ENCODE measurements at places on chromosomes 7 and 10.

GRCh38 chr7:122556873-122557542, 141.9 kb downstream of the RNF133 start:
- H3K36me3 ChIP-seq: no peaks in the 10 kb centered on the region
- DNase-seq: no peak
- no peaks in the 10 kb centered on the region for H3K4me1 ChIP-seq
- no peak overlapping the region for H3K4me3 ChIP-seq
- H3K27me3 ChIP-seq: no peaks in the 10 kb centered on the region

- H3K4me3 ChIP-seq: no peak overlapping the region
- H3K36me3 ChIP-seq: no peaks in the 10 kb centered on the region
- H3K27me3 ChIP-seq: no peaks in the 10 kb centered on the region
These were observed 52.0 kb downstream of the KIF5B start for GRCh38 chr10:32004161-32004591.

GRCh38 chr7:134922720-134923704, 63.3 kb upstream of the AGBL3 start:
- H3K4me1 ChIP-seq: no peaks in the 10 kb centered on the region
- no peaks in the 10 kb centered on the region for H3K27me3 ChIP-seq
- H3K36me3 ChIP-seq: no peaks in the 10 kb centered on the region
- H3K4me3 ChIP-seq: no peak overlapping the region
- H3K27ac ChIP-seq: no peak overlapping the region

DNA sequence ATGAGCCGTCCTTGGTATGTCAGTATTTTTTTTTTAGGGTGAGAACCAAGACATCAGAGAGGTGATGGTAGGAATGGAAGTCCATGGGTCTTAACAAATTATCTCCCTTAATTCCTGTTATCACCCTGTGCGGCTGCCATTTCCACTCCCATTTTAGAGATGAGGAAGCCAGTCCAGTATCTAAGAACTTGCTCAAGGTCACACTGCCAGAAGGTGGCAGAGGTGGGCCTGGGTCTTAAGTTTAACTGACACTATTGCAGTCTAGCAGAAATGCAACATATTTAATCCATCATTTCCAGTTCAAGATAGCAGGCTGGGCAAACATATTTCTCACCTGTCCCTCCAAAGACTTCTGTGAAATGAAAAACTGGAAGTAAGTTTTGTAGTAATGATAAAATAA, 108.3 kb downstream of the GLI3 start:
- H3K27me3 ChIP-seq: no peaks in the 10 kb centered on the region
- no peaks in the 10 kb centered on the region for H3K36me3 ChIP-seq
- no peak overlapping the region for H3K27ac ChIP-seq
- H3K4me3 ChIP-seq: no peak overlapping the region
- no peaks in the 10 kb centered on the region for H3K4me1 ChIP-seq

GRCh38 chr10:20877986-20878983, 18.8 kb downstream of the NEBL start:
- no peaks in the 10 kb centered on the region for H3K36me3 ChIP-seq
- H3K27ac ChIP-seq: no peak overlapping the region
- H3K27me3 ChIP-seq: no peaks in the 10 kb centered on the region
- H3K4me1 ChIP-seq: no peaks in the 10 kb centered on the region
- no peak overlapping the region for H3K4me3 ChIP-seq

GRCh38 chr7:104960741-104961448, 53.1 kb upstream of the KMT2E start:
- H3K27me3 ChIP-seq: no peaks in the 10 kb centered on the region
- no peaks in the 10 kb centered on the region for H3K4me1 ChIP-seq
- DNase-seq: no peak
- H3K36me3 ChIP-seq: no peaks in the 10 kb centered on the region
- H3K4me3 ChIP-seq: no peak overlapping the region

DNA sequence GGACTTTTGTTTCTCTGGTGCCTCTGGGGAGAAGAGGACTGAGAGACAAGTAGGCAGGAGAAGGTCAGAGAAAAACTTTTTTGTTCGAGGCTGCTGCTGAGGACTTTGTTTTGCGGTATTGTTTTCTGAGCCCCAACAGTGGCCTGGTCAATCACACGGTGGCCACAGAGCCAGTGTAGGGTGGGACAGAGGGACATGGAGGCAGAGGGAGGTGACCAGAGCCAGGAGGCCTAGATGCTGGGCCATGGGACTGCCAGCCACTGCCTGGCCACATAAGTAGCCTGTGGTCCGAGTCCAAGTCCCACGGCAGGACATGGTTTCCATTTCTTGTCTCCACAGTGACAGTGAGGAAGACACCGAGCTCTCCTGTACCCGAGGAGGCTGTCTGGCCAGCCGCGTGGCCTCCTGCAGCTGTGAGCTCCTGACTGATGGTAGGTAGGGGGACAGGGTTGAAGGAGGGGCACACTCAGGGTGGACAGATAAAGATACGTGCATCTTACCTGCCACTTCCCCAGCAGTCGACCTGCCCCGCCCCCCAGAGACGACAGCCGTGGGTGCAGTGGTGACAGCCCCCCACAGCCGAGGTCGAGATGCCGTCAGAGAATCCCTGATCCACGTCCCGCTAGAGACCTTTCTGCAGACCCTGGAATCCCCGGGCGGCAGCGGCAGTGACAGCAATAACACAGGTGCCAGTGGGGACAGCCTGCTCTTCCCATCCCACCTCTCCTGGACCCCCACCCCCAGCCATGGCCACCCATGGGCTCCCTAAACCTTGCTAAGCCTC, 27.5 kb downstream of the SH2B2 start:
- H3K27me3 ChIP-seq: no peaks in the 10 kb centered on the region
- no peak overlapping the region for H3K27ac ChIP-seq
- no peaks in the 10 kb centered on the region for H3K36me3 ChIP-seq
- DNase-seq: no peak

GRCh38 chr7:137078781-137079180, 210.3 kb downstream of the CHRM2 start:
- no peak for DNase-seq
- H3K27me3 ChIP-seq: no peaks in the 10 kb centered on the region
- no peaks in the 10 kb centered on the region for H3K4me1 ChIP-seq
- H3K4me3 ChIP-seq: no peak overlapping the region

DNA sequence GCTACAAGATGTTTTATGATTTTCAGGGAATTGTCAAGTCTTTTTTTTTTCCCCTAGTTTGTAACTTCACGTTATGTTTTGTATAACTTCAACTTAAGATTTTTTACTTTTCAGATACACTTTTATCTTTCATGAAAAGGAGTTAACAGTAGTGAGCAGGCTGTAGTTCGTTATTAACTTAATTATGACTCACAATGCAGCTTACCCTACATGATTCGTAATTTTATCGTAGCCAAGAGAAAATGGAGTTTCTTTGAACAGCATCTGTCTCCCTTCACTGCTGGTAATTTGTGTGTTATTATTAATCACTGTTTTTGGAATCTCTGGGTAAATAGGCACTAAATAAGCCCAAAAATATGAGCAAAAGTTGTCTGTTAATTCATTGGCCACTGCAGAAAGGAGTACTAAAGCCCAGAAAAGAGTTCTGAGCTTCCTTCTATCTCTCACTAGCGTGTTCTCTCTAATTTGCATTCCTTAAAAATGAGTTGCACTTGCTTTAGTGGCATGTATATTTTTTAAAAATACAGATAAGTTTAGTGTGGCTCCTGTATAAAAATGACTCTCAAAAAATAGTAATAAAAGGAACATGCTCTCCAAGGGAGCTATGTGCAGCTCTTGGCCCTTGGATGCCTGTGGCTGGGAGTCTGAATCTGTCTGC, 36.1 kb downstream of the RALA start:
- no peak overlapping the region for H3K4me3 ChIP-seq
- H3K4me1 ChIP-seq: no peaks in the 10 kb centered on the region
- no peak for DNase-seq
- H3K36me3 ChIP-seq: no peaks in the 10 kb centered on the region
- H3K27me3 ChIP-seq: no peaks in the 10 kb centered on the region
- no peak overlapping the region for H3K27ac ChIP-seq

- H3K27ac ChIP-seq: no peak overlapping the region
- no peaks in the 10 kb centered on the region for H3K4me1 ChIP-seq
- DNase-seq: no peak
- no peaks in the 10 kb centered on the region for H3K36me3 ChIP-seq
These were observed 1049.9 kb downstream of the REEP3 start for GRCh38 chr10:64571056-64571455.

GRCh38 chr7:46360296-46360695, 439.2 kb upstream of the IGFBP3 start:
- H3K4me1 ChIP-seq: no peaks in the 10 kb centered on the region
- no peak overlapping the region for H3K27ac ChIP-seq
- H3K27me3 ChIP-seq: no peaks in the 10 kb centered on the region
- H3K36me3 ChIP-seq: no peaks in the 10 kb centered on the region
- DNase-seq: no peak
- H3K4me3 ChIP-seq: no peak overlapping the region

DNA sequence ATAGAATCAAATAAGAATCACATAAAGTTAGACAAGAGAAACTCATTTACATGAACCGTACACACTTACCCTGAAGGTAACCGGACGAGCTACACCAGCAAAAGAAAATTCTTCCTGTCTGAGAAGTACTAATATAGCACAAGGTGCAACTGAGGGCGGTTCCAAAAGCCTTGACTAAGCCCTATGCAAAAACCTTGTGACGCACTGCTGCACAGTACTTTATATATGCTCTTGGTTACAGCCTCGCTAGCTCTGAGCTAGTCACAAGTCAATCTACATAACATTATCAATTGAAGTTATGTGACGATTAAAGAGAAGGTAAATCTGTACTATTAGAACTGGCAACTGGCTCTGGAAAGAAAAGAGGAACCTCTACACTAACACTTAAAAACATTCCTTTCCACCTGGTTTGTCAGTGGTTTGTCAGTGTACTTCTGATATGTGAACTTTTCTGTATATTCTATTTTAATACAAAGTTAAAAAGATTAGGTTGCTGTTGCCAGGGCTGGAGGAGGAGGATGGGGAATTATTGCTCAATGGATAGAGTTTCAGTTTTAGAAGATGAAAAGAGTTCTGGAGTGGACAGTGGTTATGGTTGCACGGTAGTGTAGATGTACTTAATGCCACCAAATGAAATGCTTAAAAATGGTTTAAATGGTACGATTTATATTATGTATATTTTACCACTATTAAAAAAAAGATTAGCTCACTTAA, 21.6 kb downstream of the NT5C3A start:
- no peak for DNase-seq
- no peaks in the 10 kb centered on the region for H3K27me3 ChIP-seq
- H3K4me1 ChIP-seq: peaks cover 7% of the 10 kb centered on the region
- H3K36me3 ChIP-seq: no peaks in the 10 kb centered on the region
- peak overlapping the region; percentile 62 for H3K27ac ChIP-seq

DNA sequence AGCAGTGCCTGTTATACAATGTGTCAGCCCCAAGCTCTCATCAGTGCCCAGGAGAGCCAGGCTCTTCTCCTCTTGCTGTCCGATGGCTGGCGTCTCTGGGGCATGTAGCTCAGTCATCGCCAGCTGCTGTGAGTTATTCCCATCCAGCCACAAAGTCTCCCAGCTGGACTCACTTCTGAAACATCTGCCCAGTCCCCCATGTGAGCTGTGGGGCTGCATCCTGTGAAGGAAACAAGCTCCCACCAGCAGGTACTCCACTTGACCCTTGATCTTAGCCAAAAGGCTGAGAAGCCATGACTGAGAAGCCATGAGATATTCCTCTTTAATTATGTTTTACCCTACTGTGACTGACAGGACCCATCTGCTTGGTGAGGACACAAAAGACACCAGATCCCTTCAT, 212.7 kb upstream of the IGFBP3 start:
- H3K27me3 ChIP-seq: no peaks in the 10 kb centered on the region
- no peaks in the 10 kb centered on the region for H3K4me1 ChIP-seq
- no peaks in the 10 kb centered on the region for H3K36me3 ChIP-seq
- no peak overlapping the region for H3K27ac ChIP-seq

DNA sequence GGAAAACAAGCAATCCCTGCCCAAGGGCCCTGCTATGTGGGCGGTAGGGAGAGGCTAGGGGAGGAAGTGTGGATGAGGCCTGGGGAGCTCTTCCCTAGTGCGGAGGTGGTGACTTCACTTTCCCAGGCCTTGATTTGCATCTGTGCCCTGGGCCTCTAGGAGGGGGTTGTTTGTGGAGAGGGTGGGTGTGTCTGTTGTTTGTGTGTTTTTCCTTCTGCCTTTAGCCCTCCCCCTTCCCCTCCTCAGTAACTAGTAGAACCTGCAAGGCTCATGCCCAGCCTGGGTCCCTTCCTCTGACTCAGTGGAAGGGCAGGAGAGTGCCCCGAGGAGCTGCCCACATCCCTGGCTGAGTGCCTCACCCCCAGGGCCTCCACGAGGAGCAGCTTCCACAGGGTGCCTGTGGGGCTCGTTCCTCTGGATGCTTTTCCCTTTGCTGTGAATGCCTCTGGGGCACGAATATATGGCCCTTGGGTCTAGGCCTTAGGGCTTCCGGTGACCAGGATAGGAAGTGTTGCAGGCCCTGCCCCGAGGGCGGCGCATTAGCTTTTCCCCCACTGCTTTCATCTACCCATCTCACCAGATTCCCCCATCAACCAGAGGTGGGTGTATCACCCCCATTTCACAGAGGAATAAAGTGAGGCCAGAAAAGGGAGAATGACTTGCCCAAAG, 89.4 kb upstream of the DUSP5 start:
- peak; percentile 72 for DNase-seq
- H3K36me3 ChIP-seq: no peaks in the 10 kb centered on the region
- H3K27me3 ChIP-seq: no peaks in the 10 kb centered on the region
- H3K4me3 ChIP-seq: no peak overlapping the region
- H3K27ac ChIP-seq: peak overlapping the region; percentile 43
- no peaks in the 10 kb centered on the region for H3K4me1 ChIP-seq

DNA sequence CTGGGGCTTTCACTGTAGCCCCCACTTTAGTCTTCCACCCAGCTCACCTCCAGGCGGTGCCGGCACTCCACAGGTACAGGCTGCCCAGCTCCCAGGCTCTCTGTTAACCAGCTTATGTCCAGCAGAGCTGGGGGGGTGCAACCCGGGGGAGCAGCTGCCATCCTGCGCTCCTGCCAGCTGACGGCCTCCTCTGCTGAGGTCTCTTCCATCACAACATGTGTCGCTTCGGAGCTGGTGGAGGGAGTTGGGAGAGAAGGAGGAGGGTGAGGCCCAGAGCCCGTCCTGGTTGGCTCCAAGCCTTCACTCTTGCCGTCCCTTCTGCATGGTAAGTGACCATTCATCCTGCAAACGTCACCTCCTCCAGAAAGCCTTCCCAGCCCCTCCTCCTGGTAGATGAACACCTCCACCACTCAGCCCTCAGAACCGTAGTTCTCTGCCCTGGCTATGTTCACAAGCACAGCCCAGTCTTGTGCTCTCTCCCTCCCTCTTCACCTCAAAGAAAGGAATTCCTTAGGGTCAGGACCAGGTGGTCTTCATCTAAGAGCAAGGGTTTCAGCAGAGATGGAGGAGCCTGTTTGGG, 1.6 kb downstream of the POLM start:
- no peak for DNase-seq
- no peaks in the 10 kb centered on the region for H3K36me3 ChIP-seq

DNA sequence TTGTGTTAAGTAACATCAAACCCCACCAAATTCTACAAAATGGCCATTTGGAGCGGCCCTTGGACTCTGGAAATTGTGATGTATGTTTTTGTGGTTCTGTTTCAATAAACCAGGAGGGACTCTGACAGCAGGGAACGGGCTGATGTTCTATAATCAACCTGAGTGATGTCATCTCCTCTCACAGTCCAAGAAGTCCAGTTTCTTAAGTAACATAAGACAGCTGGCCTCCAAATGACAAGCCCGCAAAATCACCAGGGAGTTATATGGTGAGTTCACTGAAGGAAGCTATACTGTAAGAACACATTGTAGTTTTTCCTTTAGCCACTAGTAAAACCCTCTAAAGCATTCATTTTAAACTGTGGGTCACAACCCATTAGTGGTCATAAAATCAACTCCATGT, 34.0 kb downstream of the GOT1 start:
- H3K27ac ChIP-seq: no peak overlapping the region
- no peaks in the 10 kb centered on the region for H3K36me3 ChIP-seq
- no peaks in the 10 kb centered on the region for H3K27me3 ChIP-seq
- H3K4me3 ChIP-seq: no peak overlapping the region
- DNase-seq: no peak
- no peaks in the 10 kb centered on the region for H3K4me1 ChIP-seq
